ENCODE measurements at places on chromosomes 1 and 21. TPM values are rescaled to one million over a fixed set of nuclear protein-coding genes. Genes with fewer than 3 reads are reported as not detected.

Gene CYP4A22
- 0.14 TPM for total RNA-seq

DNA sequence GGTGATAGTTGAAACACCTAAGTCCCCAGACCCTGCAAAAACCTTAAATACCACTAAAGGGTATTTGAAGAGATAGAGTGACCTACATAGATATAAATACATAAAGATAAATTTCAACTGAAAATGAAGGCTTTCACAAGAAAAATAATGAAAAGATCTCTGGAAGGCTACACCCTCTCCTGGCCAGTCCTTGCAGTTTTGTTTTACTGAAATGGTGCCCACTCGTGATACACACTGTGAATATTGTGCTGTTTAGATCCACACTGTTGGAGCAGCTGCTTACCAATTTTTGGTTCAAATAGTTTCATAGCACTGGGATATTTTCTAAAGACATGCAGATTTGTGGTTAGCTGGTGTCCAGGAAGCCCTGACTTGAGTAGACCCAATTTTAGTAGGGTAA lies 31.5 kb upstream of the RNF187 start:
- peaks cover 8% of the 10 kb centered on the region for H3K4me1 ChIP-seq
- DNase-seq, result no peak
- H3K27me3 ChIP-seq, result peaks cover 4% of the 10 kb centered on the region
- no peaks in the 10 kb centered on the region for H3K36me3 ChIP-seq
- no peak overlapping the region for H3K4me3 ChIP-seq

DNA sequence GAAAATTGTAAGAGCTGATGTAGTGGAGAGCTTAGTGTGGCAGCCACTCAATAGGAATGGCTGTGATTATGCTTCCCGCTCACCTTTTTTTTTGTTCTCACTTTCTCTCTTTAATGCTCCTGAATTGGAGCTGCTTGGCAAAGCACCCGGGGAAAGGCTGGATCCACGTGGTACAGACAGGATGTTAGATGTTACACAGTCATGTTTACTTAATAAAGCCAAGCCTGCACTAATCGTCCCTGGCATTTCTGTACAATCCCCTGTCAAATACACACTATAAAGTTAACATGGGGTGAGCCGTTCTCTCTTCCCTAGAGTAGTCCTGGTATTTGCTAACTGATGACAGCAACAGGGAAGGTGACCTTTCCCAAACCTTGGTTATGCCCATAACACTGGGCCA lies 187.8 kb downstream of the ZSCAN20 start:
- peaks cover 2% of the 10 kb centered on the region for H3K27me3 ChIP-seq
- H3K36me3 ChIP-seq, result no peaks in the 10 kb centered on the region
- no peaks in the 10 kb centered on the region for H3K4me1 ChIP-seq
- no peak for DNase-seq
- no peak overlapping the region for H3K4me3 ChIP-seq

GRCh38 chr1:69016468-69016867 lies 519.6 kb upstream of the DEPDC1 start:
- no peak overlapping the region for H3K27ac ChIP-seq
- H3K4me3 ChIP-seq, result no peak overlapping the region
- no peak for DNase-seq
- H3K27me3 ChIP-seq, result no peaks in the 10 kb centered on the region
- H3K36me3 ChIP-seq, result no peaks in the 10 kb centered on the region
- H3K4me1 ChIP-seq, result no peaks in the 10 kb centered on the region

GRCh38 chr1:43711049-43711448 lies 3.7 kb downstream of the ST3GAL3 start:
- no peaks in the 10 kb centered on the region for H3K27me3 ChIP-seq
- H3K27ac ChIP-seq, result no peak overlapping the region
- no peak overlapping the region for H3K4me3 ChIP-seq
- no peak for DNase-seq

Data from lung (tissue), 17 donors.